Uterus (tissue), 4 donors: ENCODE measurements at places on chromosomes 3 and 15. TPM values are rescaled to one million over a fixed set of nuclear protein-coding genes. Genes with fewer than 3 reads are reported as not detected.

Gene NTRK3
- 41.2 TPM for total RNA-seq

Gene ACAP2
- total RNA-seq = 73.7 TPM

Gene TYRO3
- 34.8 TPM for total RNA-seq

Gene VGLL3
- 14.8 TPM for total RNA-seq

Gene LRTM1
- total RNA-seq = not detected

Gene CCR4
- not detected for total RNA-seq

Gene CHRD
- 36.6 TPM for total RNA-seq

Gene RAMAC
- total RNA-seq = 10.0 TPM

DNA sequence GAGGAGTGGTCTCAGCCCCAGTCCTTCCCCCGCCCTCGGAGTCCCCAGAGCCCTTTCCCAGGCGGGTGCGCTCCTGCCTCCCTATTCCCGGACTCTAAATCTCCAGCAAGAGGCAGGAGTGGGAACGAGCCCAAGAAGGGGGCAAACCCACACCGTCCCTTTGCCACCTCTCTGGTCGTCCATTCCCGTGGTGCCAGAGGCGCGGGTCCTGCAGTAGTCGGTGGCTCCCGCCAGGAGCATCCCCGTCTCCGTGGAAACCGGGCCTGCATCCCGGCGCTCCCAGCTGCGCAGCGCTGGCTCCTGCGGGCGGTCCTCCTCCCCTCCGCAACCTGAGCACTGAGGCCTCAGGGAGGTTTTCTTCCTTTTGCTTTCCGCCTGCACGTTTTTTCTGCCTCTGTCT, 44.8 kb downstream of the LHFPL4 start:
- no peak overlapping the region for H3K27ac ChIP-seq
- no peaks in the 10 kb centered on the region for H3K27me3 ChIP-seq
- no peak overlapping the region for H3K4me3 ChIP-seq
- H3K36me3 ChIP-seq = no peaks in the 10 kb centered on the region

DNA sequence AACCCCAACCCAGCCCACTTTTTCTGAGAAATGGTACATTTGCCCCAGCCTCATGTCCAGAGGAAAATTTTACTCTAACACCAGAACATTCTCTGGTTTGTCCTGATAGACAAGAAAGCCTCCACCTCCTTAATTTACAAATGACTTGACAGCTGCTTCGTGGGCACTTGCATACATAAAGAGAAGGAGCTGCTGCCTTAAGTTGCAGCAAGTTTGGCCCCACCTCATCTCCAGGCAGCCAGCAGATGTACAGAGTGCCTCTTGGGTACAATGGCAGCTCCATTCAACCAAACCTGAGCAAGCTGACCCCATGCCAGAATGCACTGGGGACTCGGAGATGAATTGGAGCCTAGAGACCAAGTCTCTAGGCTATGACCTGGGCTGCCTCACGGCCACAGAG, 6.2 kb upstream of the H1-8 start:
- H3K4me3 ChIP-seq = no peak overlapping the region
- no peaks in the 10 kb centered on the region for H3K4me1 ChIP-seq
- no peaks in the 10 kb centered on the region for H3K27me3 ChIP-seq
- no peaks in the 10 kb centered on the region for H3K36me3 ChIP-seq
- DNase-seq = no peak

DNA sequence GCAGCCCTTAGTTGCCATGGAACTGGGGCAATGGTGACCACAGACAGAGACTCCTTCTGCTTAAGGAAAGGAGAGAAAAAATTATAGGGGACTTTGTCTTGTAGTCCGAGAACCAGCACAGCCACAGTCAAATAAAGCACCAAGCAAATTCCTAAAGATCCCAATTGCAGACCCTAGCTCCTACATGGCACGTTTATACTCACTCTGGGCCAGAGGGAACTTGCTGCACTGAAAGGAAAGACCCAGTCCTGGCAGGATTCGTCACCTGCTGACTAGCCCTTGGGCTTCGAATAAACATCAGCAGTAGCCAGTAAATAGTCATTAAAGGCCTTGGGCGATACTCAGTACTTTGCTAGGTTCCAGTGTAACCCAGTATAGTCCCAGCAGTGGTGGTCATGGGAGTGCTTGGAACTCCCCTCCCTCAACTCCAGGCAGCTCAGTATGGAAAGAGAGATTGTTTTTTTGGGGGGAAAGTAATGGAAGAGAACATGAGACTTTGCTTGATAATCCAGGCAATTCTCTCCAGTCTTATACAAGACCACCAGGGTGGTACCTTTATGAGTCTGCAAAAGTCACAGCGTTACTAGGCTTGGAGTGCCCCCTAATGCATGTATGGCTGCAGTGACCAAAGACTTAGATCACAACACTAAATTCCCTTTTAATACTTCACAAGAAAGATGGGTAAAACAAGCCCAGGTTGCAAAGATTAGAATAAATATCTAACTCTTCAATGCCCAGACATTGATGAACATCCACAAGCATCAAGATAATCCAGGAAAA, 66.4 kb upstream of the AGTR1 start:
- no peaks in the 10 kb centered on the region for H3K27me3 ChIP-seq
- no peak overlapping the region for H3K27ac ChIP-seq
- no peaks in the 10 kb centered on the region for H3K4me1 ChIP-seq
- H3K4me3 ChIP-seq = no peak overlapping the region
- no peaks in the 10 kb centered on the region for H3K36me3 ChIP-seq

DNA sequence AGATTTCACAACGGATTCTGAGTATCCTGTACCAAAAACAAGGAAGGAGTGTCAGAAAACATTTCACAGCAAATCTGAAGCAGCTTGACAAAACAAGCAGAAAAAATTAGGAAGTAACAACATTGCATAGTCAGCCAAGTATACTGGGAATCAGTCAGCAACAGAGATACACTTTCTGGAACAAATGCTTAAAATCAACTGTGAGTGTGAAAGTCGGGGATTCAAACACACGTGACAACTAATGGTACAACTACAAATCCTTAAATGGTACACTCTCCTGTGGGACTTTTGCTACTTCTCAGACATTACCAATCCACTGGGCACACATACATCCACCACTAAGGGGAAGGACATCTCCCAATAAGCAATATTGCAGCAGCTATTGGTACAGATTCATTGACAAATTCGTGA, 296.6 kb upstream of the MME start:
- no peak overlapping the region for H3K4me3 ChIP-seq
- no peaks in the 10 kb centered on the region for H3K36me3 ChIP-seq
- no peak overlapping the region for H3K27ac ChIP-seq

DNA sequence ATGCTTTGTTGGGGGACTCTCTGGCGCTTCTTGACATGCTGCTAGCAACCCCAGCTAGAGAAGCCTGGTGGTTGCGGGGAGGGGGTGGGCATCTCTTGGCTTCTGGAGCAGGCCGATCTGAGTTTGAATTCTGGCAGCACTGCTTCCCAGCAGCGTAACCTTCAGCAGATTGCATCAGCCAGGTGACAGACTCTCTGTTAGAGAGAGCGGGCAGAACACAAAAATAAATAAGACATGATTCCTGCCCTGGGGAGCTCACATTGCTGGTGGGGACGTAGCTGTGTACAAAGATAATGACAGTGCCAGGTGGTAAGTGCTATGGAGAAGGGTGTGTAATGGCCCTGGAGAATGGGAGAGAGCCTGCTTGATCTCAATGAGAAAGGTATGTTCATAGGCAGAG, 87.4 kb downstream of the THSD4 start:
- H3K27ac ChIP-seq = no peak overlapping the region
- H3K36me3 ChIP-seq = no peaks in the 10 kb centered on the region
- H3K27me3 ChIP-seq = no peaks in the 10 kb centered on the region
- no peak for DNase-seq
- H3K4me1 ChIP-seq = no peaks in the 10 kb centered on the region

DNA sequence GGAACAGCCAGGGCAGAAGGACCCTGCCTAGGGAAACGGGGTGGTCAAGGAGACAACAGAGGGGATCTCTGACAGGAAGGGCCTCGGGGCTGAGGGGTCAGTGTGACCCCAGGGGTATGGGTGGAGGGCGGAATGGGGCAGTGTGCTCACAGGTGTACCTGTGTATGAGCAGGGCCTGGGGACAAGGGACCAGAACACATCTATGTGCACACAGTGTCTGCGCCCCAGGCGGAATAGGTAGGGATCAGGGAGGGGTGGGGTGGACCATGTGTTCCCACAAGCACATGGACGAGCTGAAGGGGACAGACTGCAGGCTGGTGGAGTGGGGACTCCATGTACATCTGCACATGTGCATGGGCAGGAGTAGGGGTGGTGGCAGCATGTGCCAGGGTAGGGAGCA, 5.0 kb upstream of the TLR9 start:
- DNase-seq = no peak
- no peaks in the 10 kb centered on the region for H3K4me1 ChIP-seq
- H3K4me3 ChIP-seq = no peak overlapping the region
- H3K27me3 ChIP-seq = no peaks in the 10 kb centered on the region
- H3K36me3 ChIP-seq = no peaks in the 10 kb centered on the region

- H3K4me3 ChIP-seq = no peak overlapping the region
- no peak for DNase-seq
- H3K27ac ChIP-seq = no peak overlapping the region
- no peaks in the 10 kb centered on the region for H3K4me1 ChIP-seq
- no peaks in the 10 kb centered on the region for H3K27me3 ChIP-seq
Observed at GRCh38 chr3:42250761-42251160, 15.2 kb downstream of the CCK start.

GRCh38 chr15:40106203-40107161, 2.2 kb downstream of the BMF start:
- H3K36me3 ChIP-seq = no peaks in the 10 kb centered on the region
- H3K4me1 ChIP-seq = peaks cover 57% of the 10 kb centered on the region
- H3K4me3 ChIP-seq = peak overlapping the region; percentile 10

DNA sequence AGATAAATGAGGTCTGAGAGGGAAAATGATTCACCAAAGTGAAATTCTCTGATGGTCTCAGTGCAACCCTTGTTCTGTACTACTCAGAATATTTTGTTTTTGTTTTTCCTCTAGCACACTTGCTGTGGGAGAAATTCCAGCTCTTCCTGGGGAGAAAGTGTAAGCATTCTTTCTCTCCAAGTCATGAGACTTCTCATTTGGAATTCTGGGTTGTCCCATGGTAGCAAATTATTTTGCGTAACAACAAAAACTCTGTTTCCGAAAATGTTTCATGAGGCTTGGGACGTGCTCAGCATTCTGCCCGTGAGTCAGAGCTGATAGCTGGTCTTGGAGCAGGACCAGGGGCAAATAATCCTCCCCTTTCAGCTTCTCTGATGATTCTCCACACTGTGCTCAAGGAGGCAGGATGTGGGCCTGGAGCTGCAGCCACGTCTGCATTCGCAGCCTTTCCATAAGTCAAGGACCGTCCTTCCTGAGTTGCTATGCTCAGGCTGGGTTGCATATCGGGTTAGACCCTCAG, 70.3 kb downstream of the SENP2 start:
- peaks cover 20% of the 10 kb centered on the region for H3K4me1 ChIP-seq
- H3K27me3 ChIP-seq = no peaks in the 10 kb centered on the region
- no peak overlapping the region for H3K4me3 ChIP-seq
- no peaks in the 10 kb centered on the region for H3K36me3 ChIP-seq
- peak overlapping the region; percentile 99 for H3K27ac ChIP-seq

GRCh38 chr3:5504135-5504534, 316.6 kb downstream of the EDEM1 start:
- no peaks in the 10 kb centered on the region for H3K27me3 ChIP-seq
- H3K27ac ChIP-seq = no peak overlapping the region
- H3K36me3 ChIP-seq = no peaks in the 10 kb centered on the region
- no peak overlapping the region for H3K4me3 ChIP-seq

DNA sequence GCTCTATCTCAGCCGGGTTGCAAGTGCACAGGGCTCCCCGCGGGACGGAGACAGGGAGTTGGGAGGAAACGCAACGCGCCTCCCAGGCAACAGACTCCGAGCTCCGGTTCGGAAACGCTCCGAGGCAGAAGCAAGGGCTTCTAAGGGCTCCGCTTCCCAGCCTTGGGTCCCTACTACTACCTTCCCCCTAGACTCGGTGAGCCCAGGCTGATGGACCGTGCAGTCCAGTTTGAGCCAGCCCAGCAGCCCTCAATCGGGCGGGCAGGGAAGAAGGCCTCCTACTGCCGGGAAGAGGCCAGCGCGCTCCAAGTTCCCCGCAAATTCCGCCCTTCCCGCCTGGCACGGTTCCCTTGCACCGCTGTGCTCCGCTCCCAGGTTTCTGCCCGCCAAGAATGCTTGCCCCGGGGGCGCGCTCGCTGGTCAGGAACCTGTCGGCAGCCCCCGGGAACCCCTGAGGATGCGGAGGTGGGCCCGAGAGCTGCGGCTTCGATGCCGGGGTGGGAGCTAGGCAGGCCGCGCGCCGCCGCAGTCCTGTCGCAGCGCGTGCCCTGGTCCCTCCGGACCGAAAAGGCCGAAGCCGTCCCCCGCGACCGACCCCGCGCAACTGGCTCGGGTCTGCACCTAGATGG, 728 bp downstream of the TRANK1 start:
- DNase-seq = peak; percentile 56
- H3K4me1 ChIP-seq = no peaks in the 10 kb centered on the region
- peak overlapping the region; percentile 86 for H3K27ac ChIP-seq
- peak overlapping the region; percentile 60 for H3K4me3 ChIP-seq
- no peaks in the 10 kb centered on the region for H3K36me3 ChIP-seq

GRCh38 chr3:177883957-177884356, 652.3 kb upstream of the KCNMB2 start:
- DNase-seq = no peak
- H3K27ac ChIP-seq = no peak overlapping the region
- H3K36me3 ChIP-seq = no peaks in the 10 kb centered on the region
- H3K4me1 ChIP-seq = no peaks in the 10 kb centered on the region
- H3K4me3 ChIP-seq = no peak overlapping the region

DNA sequence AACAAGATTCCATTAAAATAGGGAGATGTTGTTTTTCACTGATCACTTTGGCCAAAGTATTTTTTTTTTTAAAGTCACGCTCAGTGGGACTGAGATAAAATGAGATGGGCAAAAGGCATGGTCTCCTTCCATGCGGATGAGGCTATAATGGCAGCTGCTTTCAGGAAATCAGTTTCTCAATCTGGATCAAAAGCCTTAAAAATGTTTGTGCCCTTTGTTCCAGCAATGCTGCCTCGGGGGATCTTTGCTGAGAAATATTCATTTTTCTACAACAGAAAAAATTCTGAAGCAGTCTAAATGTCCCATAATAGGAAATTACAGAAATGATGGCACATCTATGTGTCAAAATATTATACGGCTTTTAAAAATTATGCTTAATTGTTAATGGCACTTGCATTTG, 97.2 kb downstream of the SMAD6 start:
- no peaks in the 10 kb centered on the region for H3K27me3 ChIP-seq
- DNase-seq = no peak
- no peak overlapping the region for H3K27ac ChIP-seq
- no peaks in the 10 kb centered on the region for H3K36me3 ChIP-seq

GRCh38 chr15:70264014-70264582, 166.4 kb upstream of the TLE3 start:
- DNase-seq = peak; percentile 82
- H3K27ac ChIP-seq = peak overlapping the region; percentile 80
- H3K27me3 ChIP-seq = no peaks in the 10 kb centered on the region
- peaks cover 22% of the 10 kb centered on the region for H3K4me1 ChIP-seq
- H3K4me3 ChIP-seq = no peak overlapping the region
- no peaks in the 10 kb centered on the region for H3K36me3 ChIP-seq

DNA sequence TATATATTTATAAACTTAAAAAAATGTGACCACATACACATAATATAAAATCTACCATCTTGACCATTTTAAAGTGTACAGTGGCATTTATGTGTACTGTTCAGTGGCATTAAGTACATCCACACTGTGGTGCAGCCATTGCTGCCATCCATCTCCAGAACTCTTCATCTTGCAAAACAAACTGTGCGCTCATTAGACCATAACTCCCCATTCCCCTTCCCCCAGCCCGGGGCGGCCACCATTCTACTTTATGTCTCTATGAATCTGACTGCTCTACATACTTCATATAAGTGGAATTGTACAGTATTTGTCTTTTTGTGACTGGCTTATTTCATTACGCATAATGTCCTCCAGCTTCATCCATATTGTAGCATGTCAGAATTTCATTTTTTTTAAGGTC, 47.8 kb downstream of the CTXND1 start:
- no peak overlapping the region for H3K27ac ChIP-seq
- H3K4me3 ChIP-seq = no peak overlapping the region
- H3K4me1 ChIP-seq = no peaks in the 10 kb centered on the region
- H3K36me3 ChIP-seq = no peaks in the 10 kb centered on the region
- DNase-seq = no peak
